Activated CD8-positive, alpha-beta memory T cell treated with anti-CD3 and anti-CD28 coated beads for 24 hours (primary cell): ENCODE measurements at places on chromosomes 2 and 18.

GRCh38 chr2:240909216-240909974 is 3.3 kb downstream of the CROCC2 start:
- DNase-seq: no peak

DNA sequence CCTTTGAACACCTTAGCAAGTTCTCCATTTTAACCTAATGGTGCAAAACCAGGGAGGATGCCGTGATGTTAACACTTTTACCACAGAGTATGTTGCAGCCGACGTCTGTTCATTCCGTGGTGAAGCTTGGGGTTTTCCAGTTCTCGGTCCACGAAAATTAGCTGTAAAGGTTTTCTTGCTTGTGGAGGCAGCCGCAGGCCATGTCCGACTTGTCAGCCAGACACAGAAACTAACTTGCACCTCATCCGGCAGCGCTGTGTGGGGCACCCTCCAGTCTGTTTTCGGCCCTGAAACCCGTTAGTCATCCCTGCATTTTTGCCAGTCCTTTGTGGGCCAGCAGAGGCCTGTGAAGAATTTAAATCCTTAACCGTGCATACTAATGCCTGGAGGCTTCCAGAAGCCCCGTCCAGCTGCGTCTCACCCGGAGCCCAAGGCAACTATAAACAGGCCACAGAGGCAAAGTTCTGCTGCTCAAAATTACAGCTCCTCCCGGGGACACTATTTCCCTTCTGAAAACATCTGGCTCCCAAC is 70.6 kb downstream of the SH3YL1 start:
- DNase-seq: peak; percentile 69

GRCh38 chr2:102315921-102316320 is 4.6 kb downstream of the IL1RL1 start:
- no peak for DNase-seq

- DNase-seq: no peak
Measured at GRCh38 chr2:119531292-119531691, 7.0 kb upstream of the SCTR start.

- no peak for DNase-seq
Measured at GRCh38 chr2:46857871-46858701, 57.5 kb downstream of the MCFD2 start.

- DNase-seq: no peak
Measured at GRCh38 chr2:187505065-187505672, 49.1 kb downstream of the TFPI start.
